Retinal pigment epithelial cell (primary cell): ENCODE measurements at places on chromosomes 3 and 15.

- peak; percentile 34 for DNase-seq
Observed at GRCh38 chr3:183385698-183386613, 42.5 kb downstream of the MCF2L2 start.

DNA sequence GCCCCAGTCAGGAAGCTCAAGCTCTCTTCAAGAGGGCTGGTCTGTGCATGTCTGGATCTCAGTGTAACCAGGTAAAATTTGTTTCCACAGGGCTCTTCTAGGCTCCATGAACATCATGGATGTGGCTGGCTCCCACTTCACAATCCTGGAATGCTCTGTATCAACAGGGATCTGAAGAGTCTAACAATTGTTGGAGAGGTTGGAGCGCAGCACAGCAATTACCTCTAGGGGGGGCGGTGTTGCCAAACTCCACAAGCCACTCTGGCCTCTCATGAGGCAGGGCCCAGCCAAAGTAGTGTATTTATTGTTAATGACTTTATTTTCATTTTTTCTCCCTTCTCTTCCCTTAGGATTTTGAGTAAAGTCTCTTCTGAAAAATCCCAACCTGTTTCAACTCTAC is 6.1 kb upstream of the EIF2B5 start:
- DNase-seq, result no peak

DNA sequence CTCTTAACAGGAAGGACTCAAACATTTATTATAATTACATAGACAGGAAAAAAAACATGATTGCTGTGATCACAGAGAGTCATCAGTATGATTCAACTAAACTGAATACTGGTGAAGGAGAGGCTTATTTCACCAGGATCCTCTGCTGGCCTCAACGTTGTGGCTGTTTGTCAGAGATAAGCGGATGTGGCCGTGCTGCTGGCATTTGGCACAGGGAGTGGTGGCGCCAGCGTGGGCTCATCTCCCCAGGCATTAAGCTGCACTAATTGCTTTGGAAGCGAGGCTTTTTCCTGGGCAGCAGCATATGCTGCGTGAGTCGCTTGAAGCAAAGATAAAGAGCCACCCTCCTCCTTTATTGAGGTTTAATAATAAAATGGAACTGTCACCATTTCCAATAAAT is 306.7 kb downstream of the LRTM1 start:
- no peak for DNase-seq

DNA sequence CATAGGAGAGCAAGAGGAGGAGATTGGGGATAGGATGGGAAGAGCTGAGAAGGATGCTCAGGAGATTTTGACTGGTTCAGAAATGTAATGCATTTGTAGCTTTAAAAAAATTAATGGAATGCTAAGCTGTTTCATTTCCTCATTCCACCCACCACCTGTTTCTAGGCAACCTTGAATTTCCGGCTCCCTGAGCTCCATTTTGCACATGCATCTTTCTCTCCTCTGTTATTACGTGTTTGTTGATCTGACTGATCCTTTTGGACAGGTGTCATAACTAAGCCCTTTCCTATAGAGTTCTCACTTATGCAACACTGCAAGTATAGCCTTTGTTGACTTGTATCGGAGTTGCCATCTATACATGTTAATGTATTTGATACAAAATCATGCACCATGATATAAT is 4.3 kb downstream of the TMPRSS7 start:
- DNase-seq, result no peak

GRCh38 chr3:24623657-24624056 is 129.0 kb upstream of the THRB start:
- no peak for DNase-seq

- DNase-seq, result no peak
Observed at GRCh38 chr3:159785273-159785708, 203.3 kb upstream of the IL12A start.

GRCh38 chr15:89818287-89818686 is 3.6 kb upstream of the ANPEP start:
- no peak for DNase-seq

DNA sequence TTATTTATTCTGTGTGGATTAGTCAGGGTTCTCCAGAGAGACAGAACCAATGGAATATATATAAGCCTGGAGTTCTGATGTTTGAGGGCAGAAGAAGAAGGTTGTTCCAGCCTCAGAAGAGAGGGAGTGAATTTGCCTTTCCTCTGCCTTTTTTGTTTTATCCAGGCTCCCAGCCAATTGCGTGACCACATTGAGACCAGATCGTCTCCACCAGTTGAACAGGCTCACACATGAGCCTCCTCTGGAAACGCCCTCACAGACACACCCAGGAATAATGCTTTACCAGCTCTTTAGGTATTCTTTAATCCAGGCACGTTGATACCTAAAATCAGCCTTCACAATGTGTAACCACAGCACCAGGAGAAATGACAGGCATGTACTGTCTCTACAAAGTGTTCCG is 923.1 kb downstream of the TBL1XR1 start:
- DNase-seq, result no peak

DNA sequence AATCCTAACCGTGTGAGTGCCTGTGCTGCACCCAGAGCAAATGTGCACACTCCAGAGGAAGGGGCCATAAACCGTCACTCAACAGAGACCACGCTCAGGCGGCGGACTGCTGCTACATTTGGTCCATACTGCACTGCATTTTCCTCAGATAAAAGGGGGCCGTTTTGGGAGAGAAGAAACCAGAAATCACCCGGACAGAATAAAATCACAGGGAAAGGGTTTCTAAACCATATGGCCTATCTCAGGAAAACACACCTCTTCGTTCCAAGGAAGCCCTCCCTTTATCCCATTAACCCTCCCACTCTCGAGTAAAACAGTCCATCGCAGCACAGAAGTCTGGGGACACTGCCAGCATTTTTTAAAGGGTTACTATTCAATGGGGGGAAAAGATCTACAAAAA is 7.6 kb downstream of the IL17RD start:
- DNase-seq, result no peak
